ENCODE measurements at places on chromosomes 7 and 10.
A peak's percentile ranks its signal among the peaks of the same experiment; 100 is the strongest.

DNA sequence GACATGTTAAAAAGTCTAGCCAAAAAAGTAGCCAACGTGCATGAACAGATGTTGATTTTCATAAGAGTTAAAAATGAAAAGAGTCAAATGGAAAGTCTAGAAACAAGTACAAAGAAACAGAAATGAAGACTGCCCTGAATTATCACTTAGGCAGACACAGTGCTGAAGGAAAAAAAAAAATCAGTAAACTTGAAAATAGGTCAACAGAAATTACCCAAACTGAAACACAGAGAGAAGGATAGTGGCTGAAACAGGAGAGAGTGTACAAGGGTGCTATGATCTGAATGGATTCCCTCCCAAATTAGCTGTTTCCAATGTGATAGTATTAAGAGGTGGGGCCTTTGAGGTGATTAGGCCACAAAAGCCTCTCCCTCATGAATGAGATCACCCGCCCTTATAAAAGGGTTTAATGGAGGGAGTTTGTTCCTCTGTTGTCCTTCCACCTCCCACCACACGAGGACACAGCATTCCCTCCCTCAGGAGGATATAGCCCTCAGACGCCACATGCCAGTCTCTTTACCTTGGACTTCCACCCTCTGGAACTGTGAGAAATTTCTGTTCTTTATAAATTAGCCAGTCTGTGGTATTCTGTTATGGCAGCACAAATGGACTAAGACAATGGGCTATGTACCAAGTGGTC, 249.7 kb downstream of the AHR start:
- DNase-seq = no peak

DNA sequence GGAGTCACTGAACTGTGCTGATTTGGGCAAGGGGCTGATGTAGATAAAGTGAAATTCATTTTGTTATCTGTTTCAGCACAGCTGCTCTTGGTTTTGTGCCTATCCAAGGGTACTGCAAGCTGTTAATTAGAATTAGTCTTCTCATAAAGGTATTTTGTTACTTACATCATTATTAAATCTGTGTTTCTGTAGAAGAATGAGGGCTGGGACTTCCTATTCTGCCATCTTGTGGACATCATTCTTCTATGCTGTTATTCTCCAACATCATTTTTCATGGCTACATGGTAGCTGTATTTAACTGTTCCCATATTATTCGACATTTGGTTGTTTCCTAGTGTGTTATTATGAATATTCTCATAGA, 76.2 kb upstream of the CCDC71L start:
- DNase-seq = no peak

- DNase-seq = no peak
Observed at GRCh38 chr7:137836541-137836940, 10.2 kb downstream of the DGKI start.

DNA sequence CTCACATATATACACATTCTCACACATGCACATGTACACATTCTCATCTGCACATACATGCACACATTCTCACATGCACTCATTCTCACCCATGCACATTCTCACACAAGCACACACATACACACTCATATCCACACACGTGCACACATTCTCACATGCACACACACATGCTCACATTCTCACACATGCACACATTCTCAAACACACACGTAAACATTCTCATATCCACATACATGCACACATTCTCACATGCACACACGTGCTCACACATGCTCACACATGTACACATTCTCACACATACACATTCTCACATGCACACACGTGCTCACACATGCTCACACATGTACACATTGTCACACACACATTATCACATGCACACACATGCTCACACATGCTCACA, 260.6 kb downstream of the PTPRN2 start:
- no peak for DNase-seq

DNA sequence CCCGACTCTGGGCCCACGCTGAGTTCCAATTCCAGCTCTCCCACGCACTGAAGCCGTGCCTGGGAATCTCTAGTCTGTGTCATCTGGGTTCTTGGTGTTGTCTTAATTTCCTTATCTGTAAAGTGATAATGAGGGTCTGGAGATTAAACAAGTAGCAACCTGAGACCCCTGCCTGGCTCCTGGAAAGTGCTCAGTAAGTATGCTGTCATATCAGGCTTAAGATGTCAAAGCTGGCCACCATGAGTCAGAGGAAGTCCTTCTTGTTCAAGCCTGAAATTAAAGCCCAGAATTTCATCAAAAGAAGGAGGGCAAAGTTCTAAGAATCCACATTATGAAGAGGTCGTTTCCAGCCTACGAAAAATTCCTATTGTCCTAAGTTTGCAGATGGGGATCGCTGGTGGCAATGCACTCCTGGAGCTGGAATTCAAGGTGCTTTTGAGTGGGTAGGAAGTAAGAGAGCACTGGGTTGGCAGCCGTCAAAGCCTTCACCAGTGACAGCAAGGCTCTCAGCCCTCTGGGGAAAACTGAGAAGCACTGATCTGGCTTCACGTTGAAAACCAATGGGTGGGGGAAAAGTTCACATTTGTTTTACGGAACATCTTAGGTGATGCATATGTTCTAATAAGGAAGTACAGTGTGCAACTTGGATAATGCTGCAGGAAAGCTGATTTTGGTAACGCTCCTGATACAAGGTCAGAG, 50.3 kb upstream of the NCAPG2 start:
- no peak for DNase-seq

GRCh38 chr10:29481906-29482440, 152.8 kb downstream of the SVIL start:
- DNase-seq = no peak

GRCh38 chr7:128029405-128029995, 1.7 kb downstream of the LRRC4 start:
- no peak for DNase-seq

GRCh38 chr10:32357056-32357735, 10.2 kb upstream of the EPC1 start:
- no peak for DNase-seq

DNA sequence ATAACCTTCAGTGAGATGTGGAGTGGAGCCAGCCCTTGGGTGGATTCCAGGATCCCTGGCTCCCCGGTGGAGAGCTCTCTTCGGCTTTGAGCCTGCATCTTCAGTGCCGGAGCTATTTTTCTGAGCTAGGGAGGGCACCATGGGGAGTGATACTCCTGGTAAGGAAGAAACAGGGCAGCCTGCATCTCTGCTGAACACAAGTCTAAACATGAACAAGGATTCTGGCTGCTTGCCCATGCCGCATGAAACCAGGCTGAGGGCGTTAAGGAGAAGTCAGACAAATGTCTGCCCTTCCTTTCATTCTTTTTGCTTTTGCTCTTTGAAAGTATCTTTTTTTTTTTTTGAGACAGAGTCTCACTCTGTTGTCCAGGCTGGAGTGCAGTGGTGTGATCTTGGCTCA, 60.4 kb downstream of the EVX1 start:
- no peak for DNase-seq

DNA sequence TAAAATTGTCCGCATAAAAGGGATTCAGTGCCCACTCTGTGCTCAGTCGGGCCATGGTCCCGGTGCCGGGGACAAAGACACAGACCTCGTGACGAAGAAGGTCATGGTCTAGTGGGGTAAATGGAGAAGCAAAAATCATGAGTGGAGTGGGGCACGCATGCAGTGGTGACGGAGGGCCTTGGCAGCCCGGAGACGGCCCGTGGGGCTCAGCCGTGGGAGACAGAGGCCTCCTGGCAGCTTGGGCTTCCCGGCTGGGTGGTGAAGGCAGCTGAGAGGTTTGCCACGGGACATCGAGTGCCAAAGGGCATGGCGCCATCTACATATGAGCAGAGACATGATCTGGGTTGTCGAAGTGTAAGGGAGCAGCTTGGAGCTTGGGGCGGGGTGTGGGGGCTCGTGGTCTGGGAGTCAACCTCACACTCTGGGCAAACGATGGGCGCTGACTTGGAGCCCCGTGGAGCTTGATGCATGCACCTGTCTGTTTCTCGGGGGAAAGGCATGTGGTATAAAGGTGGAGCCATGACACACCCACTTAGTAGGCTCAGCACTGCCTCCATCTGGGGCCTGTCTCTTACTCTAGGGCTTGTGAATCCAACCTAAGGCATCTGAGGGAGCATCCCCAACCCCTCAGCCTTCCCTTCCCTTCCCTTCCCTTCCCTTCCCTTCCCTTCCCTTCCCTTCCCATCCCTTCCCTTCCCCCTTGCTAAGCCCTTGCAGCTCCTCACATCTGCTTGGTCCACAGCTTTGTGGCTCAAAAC, 151.0 kb upstream of the INSYN2A start:
- DNase-seq = no peak

DNA sequence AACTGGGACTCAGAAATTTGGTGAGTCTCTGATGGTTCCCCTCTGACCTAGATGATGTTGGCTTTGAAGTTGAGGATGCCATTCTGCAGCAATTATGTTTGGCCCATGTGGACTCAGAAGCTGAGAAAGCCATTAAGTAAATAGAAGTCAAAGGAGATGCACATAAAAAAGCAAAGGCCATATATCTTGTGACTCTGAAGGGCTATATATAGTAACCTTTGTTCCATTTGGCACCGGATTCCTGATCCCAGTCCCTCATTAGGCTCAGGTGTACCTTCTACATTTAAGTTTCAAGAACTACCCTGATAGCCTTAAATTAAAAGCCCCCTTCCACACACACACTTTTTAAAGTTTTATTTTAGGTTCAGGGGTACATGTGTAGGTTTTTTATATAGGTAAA, 50.0 kb upstream of the PDK4 start:
- DNase-seq = no peak

- no peak for DNase-seq
Observed at GRCh38 chr10:53864846-53865245, 936.2 kb downstream of the PCDH15 start.

DNA sequence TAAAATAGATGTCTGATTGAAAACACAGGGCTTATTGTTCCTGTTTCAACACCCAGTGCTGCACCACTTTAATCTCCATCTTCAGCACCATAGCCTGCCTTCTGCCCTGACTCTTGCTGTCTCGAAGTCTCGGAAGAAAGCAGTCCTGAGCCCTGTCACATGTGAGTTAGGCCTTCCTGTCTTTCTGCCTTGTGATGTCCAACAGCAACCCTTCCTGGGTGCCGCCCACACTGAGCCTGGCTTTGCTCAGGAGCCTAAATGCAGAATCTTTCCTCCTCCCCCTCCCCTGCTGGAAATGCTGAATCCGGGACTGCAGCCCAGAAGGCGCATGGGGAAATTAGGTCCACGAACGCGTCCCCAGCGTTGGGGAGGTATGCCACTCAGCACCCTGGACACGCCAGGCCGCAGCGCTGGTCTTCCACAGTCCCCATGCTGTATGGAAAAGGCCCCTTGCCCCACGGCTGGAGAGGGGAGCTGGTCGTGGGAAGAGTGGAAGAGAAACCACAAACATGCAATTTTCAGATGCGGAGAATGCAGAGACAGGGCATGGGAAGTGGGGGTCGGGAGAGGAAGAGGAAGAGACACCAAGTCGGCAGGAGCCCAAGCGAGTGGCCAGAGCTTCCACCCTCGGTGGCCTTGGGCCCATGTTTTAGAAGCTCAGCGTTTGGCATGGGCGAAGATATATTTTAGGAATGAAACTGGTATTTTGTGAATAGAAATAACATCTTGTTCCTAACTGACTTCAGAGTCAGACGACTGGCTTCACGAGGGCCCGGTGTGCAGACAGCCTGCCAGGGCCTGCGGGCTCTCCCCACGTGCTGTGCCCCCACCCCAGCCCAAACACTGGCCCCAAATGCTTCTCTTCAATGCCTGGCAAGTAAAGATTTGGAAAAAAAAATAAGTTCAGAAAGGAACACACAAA, 656.1 kb upstream of the FOXK1 start:
- no peak for DNase-seq

GRCh38 chr10:110274072-110274627, 30.6 kb downstream of the SMNDC1 start:
- no peak for DNase-seq

- no peak for DNase-seq
Observed at GRCh38 chr7:94414980-94415379, 20.3 kb downstream of the COL1A2 start.

GRCh38 chr10:59358576-59358975, 3.8 kb downstream of the FAM13C start:
- no peak for DNase-seq

- DNase-seq = no peak
Observed at GRCh38 chr7:63071920-63072319, 926.7 kb upstream of the ZNF722 start.

DNA sequence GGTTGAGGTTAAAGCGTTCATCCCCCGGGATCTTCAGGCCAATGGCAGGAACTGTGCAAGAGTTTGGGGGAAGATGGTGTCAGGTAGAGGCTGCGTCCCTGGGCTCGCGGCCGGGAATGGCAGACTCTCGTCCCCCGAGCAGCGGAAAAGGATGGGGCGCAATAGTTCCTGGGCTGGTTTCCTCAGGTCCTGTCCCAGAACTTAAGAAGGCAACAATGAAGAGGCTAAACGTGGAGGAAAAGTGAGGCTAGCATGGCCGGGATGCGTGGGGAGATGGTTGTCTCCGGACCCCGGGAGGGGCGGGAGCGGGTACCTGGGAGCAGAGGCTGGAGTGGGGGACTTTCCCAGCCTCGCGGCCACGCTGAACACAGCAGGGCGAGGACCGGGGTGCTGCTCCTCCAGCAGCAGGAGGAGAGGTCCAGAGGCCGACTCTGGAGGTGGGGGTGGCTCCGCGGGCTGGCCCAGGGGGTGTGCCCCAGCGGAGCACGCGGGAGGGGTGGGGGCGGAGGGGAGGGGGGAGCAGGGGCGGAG, 882 bp downstream of the IRF5 start:
- DNase-seq = no peak

GRCh38 chr10:53314876-53315275, 542.3 kb upstream of the MBL2 start:
- DNase-seq = no peak

GRCh38 chr10:102613286-102613685, 31.0 kb upstream of the TRIM8 start:
- DNase-seq = peak; percentile 70

- DNase-seq = no peak
Observed at GRCh38 chr10:103580430-103580829, 86.9 kb downstream of the NEURL1 start.

DNA sequence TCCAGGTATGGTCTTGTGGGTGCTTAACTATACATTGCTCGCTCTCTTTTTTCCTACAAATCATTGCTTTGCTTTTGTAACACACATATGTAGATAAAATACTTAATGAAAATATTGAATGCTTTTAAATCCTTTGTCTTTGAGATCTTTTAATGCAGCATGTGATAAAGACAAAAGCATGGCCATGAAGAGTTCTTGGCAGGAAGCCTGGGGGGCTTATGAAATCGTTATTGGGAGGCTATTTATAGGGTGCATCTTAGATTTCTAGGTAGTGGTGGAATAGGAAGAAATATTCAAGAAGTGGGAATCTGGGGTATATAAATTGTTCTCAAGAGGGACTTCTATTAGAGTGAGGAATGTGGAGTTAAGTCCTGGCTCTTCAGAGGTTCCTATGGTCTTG, 21.9 kb downstream of the UBE2D1 start:
- no peak for DNase-seq

- no peak for DNase-seq
Observed at GRCh38 chr7:97342512-97342911, 225.0 kb downstream of the SDHAF3 start.

DNA sequence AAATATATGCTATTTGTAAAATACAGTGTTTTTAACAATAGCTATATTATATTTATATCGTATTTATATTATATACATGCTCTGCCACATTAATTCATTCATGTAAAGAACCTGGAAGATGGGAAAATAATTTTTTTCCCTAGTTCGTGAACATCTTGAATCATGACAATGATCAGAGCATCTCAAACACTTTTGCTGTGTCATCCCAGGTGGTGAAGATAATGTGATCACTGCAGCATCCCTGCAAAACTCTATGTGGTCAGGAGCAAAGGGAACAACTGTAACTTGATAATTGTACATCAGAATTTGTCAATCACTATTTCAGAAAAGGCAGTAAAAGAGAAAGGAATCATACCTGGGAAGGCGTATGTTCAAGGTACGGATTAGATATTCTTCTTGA, 39.3 kb downstream of the RAPGEF5 start:
- no peak for DNase-seq

- DNase-seq = peak; percentile 13
Observed at GRCh38 chr7:97145068-97145467, 27.6 kb downstream of the SDHAF3 start.

All from naive thymus-derived CD8-positive, alpha-beta T cell (primary cell).